ENCODE measurements at places on chromosomes 11 and 22. TPM values are rescaled to one million over a fixed set of nuclear protein-coding genes. Genes with fewer than 3 reads are reported as not detected.

The OR52A1 gene
- total RNA-seq = not detected

The OPCML gene
- total RNA-seq = not detected

The SELENOH gene
- 42.2 TPM for total RNA-seq

- H3K27ac ChIP-seq = no peak overlapping the region
- no peaks in the 10 kb centered on the region for H3K36me3 ChIP-seq
- H3K4me1 ChIP-seq = no peaks in the 10 kb centered on the region
- no peak overlapping the region for H3K4me3 ChIP-seq
- H3K27me3 ChIP-seq = no peaks in the 10 kb centered on the region
- peak; percentile 12 for DNase-seq
Observed at GRCh38 chr11:76639621-76640020, 30.9 kb downstream of the LRRC32 start.

GRCh38 chr11:64294774-64295173 is 3.7 kb downstream of the KCNK4 start:
- no peak overlapping the region for H3K4me3 ChIP-seq
- peaks cover 17% of the 10 kb centered on the region for H3K4me1 ChIP-seq
- H3K36me3 ChIP-seq = no peaks in the 10 kb centered on the region
- H3K27ac ChIP-seq = no peak overlapping the region
- peaks cover 10% of the 10 kb centered on the region for H3K27me3 ChIP-seq

DNA sequence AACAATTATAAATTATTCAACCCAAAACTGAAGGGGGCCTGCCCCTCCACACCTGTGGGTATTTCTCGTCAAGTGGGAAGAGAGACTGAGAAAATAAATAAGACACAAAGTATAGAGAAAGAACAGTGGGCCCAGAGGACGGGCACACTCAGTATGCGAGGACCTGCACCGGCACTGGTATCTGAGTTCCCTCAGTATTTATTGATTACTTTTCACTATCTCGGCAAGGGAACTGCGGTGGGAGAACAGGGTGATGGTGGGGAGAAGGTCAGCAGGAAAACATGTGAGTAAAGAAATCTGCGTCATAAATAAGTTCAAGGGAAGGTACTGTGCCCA is 3.2 kb downstream of the C11orf54 start:
- no peaks in the 10 kb centered on the region for H3K27me3 ChIP-seq
- no peaks in the 10 kb centered on the region for H3K36me3 ChIP-seq
- peaks cover 38% of the 10 kb centered on the region for H3K4me1 ChIP-seq
- DNase-seq = no peak
- H3K4me3 ChIP-seq = peak overlapping the region; percentile 6

- H3K4me3 ChIP-seq = no peak overlapping the region
- H3K27ac ChIP-seq = no peak overlapping the region
- H3K36me3 ChIP-seq = no peaks in the 10 kb centered on the region
- H3K4me1 ChIP-seq = no peaks in the 10 kb centered on the region
- no peak for DNase-seq
- no peaks in the 10 kb centered on the region for H3K27me3 ChIP-seq
Observed at GRCh38 chr11:106271086-106271485, 193.6 kb downstream of the AASDHPPT start.

DNA sequence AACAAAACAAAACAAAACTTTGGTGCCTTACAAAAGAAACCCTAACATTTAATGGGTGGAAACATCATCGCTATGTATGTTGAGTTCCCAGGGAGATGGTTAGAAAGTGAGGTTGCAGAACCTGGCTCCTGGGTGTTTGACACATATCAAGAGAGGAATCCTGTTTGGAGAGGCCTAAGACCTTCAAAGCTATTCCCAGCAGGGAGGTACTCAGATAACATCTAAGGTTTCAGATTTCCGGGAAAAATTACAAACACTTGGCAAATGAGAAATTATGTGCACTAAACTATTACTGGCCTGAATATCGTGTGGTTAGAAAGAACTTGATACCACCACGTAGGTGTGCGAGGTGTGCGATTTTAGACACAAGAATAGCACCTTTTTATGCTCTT is 18.5 kb downstream of the TRIM5 start:
- H3K27me3 ChIP-seq = no peaks in the 10 kb centered on the region
- no peak for DNase-seq
- H3K4me1 ChIP-seq = no peaks in the 10 kb centered on the region
- peaks cover 3% of the 10 kb centered on the region for H3K36me3 ChIP-seq

- no peak overlapping the region for H3K4me3 ChIP-seq
- no peak for DNase-seq
- H3K36me3 ChIP-seq = no peaks in the 10 kb centered on the region
- no peak overlapping the region for H3K27ac ChIP-seq
- H3K4me1 ChIP-seq = no peaks in the 10 kb centered on the region
Observed at GRCh38 chr22:32744176-32744959, 57.1 kb upstream of the TIMP3 start.

Measured in liver (tissue), 10 donors.